Adrenal gland (tissue), 19 donors: ENCODE measurements at places on chromosomes 7 and 10.

DNA sequence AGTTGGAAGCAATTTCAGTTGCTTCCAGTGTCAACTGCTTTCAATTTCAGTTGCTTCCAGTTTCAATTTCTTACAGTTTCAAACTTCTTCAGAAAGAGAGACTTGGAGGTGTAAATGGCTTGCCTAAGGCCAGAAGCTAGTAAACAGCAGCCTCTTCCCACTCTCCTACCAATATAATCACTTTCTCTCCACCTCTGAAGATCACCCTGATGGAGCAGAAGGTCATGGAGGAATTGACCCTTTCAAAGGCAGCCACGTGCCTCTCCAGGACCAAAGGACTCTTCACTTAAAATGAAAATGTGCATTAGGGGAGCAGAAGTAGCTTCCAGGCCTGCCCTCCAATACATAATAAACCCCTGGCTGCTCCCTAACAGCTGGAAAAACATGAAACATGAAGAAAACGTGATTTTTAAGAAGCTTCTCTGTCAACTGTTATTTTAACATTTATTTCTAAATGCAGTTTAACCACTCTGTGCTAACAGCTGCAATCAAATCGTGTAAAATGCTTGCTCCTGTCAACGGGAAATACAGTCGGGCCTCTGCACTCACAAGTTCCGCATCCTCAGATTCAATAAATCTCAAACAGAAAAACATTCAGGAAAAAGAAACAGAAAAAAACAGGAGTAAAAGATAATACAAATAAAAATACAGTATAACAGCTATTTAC, 1020.6 kb downstream of the XPNPEP1 start:
- DNase-seq = no peak

GRCh38 chr10:124428207-124428777, 9.6 kb upstream of the OAT start:
- DNase-seq = no peak

DNA sequence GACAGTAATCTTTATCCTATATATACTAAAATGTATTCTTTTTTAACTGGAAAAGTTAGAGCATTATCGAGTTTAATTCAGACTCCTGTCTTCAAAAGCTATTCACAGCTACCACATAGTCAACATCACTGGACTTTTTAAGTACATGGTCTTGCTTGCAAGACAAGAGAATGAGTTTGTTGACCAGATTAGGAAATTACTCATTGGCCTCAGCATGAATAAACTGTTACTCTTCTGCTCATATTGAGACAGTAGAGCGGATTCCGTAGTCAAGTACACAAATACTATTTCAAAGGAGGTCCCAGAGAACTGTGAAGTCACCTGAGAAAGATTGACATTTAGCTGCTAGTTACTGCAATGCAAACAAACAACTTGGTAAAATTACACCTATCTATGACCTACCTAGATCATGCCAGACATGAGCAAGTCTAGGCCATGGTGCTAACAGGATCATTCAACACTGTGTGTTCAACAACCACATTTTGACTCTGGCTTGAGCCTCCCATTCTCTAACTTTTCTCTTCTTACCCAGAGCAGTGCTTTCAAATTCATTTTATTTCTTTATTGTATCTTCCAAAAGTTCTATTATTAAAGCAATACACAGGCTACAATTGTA, 280.9 kb downstream of the NEBL start:
- no peak for DNase-seq

- DNase-seq = peak; percentile 79
Observed at GRCh38 chr10:117004227-117005025, 561 bp downstream of the SHTN1 start.

GRCh38 chr10:16847644-16848043, 30.4 kb upstream of the RSU1 start:
- no peak for DNase-seq

DNA sequence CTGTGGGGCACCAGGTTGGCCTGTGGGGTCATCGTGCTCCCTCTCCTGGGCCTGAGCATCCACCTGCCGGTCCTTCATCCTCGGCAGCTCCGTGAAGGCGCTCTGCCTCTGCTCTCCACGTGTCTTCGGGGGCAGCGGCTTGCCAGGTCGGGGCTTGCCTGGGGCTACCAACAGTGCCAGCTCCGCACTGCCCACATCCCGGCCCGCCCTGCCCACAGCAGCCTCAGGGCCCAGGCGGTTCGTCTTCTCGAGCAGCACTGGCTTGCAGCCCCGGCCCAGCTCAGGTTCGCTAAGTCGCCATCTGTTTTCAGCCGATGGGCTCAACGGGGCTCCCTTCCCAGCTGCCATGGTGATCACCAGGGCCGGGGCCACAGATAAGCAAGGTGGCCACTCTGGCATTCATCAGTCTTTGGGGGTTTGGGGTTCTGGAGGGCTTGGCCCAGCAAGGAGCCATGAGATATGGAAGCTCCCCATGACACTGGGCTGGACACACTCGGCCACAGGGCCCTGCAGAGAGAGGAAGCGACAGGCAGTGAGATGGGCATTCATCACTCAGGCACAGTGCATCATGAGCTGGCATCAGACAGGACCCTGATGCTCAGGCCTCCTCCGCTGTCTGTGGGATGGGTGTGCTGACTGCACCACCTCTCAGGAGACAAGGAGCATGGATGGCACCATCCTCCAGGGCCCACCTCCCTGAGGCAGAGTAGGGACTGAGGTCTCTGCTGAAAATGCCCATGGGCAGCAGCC, 15.5 kb downstream of the ZNF488 start:
- DNase-seq = no peak
